ENCODE measurements at places on chromosomes 4 and X.

- peak; percentile 31 for DNase-seq
Measured at GRCh38 chrX:46408553-46409407, 136.4 kb downstream of the ZNF674 start.

GRCh38 chr4:8510611-8511285, 69.4 kb upstream of the GPR78 start:
- no peak for DNase-seq

DNA sequence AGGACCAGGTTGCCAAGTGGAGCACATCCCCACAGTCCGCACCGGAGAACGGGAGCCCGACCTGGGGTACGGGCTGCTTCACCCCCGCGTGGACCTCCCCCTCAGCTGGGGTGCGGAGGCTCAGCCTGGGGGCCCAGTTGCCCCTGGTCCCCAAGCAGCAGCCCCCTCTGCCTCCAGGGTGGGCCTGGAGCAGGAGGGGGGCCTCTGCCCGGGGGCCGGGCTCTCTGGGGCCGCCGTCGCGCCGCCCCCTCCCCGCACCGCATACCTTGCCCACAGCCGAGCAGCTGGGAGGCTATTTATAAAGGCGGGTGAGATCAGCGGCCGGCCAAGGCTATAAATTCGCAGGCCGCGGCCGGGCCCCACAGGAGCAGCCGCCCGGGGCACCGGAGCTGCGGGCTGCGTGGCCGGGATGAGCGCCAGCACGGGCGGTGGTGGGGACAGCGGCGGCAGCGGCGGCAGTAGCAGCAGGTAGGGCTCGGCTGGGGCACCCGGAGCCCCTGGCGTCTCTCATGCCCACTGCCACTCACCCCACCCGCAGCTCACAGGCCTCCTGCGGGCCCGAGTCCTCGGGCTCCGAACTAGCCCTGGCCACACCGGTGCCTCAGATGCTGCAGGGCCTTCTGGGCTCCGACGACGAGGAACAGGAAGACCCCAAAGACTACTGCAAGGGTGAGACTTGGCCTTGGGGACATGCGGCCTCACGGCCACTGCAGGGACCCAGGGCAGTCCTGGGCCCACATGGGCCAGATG, at the start of gene SRPK3:
SRPK3 (plus strand) TSS at position 364 of the 750 bp plus-strand sequence; CDS start at position 410, 46 bp downstream.
- DNase-seq: no peak

- DNase-seq: no peak
Measured at GRCh38 chrX:29617725-29618124, 597.6 kb upstream of the MAGEB2 start.
